ENCODE measurements at places on chromosomes 5 and 9.

DNA sequence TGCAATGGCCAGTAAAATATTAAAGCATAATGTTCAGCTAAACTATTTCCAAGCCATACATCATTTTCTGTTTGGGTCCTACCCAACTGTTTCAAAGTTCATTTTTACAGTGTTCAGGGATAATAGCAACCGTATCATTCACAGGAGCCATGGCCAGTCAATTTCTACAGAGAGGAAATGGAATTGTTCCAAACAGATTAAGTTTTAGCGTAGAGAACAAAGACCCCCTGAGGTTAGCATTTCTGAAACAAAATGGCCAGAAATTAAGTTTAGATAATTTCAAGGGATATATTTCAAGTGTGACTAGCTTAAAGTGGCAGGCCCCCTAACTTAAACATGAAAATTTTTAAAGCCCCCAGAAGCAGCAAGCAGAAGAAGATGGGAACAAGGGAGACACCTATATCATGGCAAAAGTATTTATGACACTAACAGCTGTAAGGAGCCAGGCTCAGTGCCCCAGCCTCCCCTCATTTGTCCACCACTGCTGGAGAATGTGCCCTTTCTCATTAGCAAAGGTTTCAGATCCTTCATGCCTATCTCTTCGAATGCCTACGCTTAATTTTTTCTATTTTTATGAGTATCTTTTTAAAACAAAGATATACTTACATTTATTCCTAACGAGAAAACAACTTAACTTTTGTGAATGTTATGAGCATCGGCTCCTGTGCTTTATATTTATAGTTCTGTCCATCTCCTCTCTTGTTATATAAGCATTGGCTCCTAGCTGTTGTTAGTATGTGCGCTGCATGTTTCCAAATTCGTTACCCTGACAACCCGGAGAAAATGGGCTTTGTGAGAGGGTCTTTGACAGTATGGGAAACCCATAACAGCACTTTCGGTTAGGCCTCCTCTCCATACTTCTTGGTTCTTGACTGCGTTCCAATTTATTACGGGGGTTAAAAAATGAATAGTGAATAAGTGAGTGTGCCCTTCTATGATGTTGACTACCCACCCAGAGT, 116.3 kb downstream of the MED27 start:
- DNase-seq, result no peak

DNA sequence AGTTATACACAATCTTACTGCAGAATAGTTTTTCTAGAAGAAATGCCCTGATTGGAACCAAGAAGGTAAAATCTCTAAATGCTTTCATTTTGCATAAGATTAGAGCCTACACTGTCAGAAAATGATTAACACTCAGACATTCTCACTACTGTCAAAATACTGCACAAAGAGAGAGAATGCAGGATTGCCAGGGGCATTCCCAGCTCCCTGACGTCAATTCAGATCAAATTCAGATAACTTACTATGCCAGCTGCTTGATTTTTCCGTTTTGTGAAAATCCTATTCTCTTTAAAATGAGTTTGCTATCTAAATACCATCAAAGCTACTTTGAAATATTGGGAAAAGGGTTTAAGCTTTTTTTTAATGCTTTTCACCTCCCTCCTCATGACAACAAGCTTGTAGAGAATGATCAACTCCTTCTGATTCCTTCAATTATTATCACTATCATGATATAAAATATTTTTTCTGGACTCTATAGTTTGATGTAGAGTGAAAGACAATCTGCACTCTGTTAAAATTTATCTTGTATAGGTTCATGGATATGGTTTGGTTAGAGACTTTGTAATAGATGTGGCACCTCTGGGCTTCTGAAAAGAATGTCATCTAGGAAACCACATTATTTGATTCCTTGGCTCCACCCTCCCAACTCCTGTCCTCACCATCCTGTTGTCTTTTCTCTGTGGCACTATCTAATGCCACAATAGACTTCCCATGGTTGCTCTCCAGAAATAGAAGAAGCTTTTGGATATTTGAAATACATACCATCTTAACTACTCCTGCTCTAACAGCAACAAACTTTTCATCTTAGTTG, 407.7 kb downstream of the PDE4D start:
- no peak for DNase-seq

DNA sequence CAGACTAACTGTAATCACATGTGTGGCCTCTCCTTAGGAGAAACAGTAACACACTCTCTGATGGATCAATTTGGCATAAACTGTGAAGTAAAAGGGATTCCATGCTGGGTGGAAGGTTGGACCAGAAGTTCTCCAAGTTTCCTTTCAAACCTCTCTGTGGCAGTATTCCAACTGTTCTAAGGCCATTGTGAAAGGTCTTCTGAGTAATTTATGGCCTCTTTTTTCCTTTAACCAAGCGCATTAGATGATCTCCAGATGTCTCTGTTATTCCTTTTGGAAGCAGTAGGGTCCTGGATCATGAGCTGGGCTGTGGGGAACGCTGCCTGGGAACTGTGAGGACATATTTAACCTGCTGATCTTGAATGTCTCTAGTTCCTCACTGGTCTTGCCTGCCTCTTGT, 80.6 kb upstream of the IL6ST start:
- DNase-seq, result no peak

- DNase-seq, result no peak
Observed at GRCh38 chr9:86112057-86112456, 12.7 kb upstream of the GOLM1 start.

DNA sequence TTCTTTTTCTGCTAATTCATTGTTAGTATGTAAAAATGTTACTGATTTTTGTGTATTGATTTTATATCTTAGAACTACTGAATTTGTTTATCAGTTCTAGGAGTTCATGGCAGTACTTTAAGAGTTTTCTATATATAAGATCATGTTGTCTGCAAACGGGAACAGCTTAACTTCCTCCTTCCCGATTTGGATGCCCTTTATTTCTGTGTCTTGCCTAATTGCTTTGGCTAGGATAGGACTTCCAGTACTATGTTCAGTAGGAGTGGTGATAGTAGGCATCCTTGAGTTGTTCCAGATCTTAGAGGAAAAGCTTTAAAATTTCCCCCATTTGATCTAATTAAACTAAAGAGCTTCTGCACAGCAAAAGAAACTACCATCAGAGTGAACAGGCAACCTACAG, 20.1 kb downstream of the RCL1 start:
- DNase-seq, result peak; percentile 44

- no peak for DNase-seq
Observed at GRCh38 chr9:121763561-121764370, 112.3 kb downstream of the DAB2IP start.

GRCh38 chr5:169599451-169599850, 15.9 kb downstream of the SPDL1 start:
- no peak for DNase-seq

DNA sequence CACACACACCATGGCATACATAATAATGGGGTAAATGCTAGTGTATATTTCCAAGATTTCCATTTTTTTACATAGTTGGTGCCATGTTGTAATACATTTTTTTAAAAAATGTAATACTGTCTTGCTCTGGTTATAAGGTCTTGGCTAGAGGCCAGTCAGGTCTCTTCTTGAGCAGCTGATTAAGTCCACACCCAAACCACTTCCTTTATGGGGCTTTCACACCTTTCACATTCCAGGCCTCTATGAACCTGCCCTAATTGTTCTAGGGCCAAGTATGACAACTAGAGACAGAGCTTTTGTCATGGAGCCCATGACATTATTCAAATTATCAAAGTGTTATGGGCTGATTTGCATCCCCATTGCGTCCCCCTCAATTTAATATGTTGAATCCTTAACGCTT, 495.6 kb upstream of the CTNND2 start:
- DNase-seq, result no peak

DNA sequence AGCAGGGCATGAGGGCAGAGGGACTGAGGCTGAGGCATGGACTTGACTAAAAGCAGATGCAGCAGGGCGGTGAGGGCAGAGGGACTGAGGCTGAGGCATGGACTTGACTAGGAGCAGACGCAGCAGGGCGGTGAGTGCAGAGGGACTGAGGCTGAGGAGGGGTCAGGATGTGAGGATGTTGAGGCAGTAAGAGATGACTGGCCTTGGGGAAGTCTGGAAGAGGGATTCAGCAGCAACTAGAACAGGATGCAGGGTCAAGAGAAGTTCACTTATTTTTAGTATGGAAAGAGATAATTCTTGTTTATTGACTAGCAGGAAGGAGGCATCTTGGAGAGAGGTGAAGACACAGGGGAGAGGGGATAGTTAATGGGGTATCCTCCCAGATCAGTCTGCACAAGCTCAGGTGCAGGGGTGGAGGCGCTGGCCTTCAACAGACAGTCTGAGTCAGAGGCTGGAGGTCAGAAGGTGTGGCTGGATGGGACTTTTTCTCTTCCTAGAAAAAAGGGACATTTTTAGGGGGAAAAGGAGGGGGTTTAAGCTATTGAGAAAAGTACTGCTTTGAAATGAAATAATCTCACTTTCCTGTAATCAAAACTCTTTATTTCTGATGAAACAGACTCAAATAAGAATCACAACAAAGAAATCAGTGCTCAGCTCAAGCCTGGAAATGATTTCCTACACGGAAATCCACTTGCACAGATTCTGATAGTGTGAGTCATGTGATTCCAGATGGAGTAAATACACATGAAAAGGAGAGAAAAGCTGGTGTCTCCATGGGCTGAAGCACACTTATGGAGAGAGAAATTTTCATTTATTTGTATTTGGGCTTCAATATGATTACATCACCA, 130.9 kb downstream of the PALM2AKAP2 start:
- no peak for DNase-seq

DNA sequence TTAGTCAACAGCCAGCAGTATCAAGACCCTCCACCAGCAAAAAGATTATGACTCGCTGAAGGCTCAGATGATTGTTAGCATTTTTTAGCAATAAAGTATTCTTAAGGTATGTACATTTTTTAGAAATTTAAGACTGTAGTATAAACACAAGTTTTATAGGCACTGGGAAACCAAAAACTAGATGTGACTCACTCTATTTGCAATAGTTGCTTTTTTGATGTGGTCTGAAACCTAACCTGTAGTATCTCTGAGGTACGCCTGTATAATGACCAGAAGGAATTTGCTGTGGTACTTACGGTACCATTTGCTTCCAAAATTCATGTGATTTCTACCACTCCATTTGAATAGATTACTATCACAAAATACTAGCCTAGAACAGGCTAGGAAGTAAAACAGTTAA, 60.8 kb downstream of the WDR41 start:
- DNase-seq, result no peak

GRCh38 chr9:89887286-89887685, 282.5 kb downstream of the GADD45G start:
- no peak for DNase-seq

- DNase-seq, result no peak
Observed at GRCh38 chr5:174827558-174827957, 103.2 kb downstream of the MSX2 start.

DNA sequence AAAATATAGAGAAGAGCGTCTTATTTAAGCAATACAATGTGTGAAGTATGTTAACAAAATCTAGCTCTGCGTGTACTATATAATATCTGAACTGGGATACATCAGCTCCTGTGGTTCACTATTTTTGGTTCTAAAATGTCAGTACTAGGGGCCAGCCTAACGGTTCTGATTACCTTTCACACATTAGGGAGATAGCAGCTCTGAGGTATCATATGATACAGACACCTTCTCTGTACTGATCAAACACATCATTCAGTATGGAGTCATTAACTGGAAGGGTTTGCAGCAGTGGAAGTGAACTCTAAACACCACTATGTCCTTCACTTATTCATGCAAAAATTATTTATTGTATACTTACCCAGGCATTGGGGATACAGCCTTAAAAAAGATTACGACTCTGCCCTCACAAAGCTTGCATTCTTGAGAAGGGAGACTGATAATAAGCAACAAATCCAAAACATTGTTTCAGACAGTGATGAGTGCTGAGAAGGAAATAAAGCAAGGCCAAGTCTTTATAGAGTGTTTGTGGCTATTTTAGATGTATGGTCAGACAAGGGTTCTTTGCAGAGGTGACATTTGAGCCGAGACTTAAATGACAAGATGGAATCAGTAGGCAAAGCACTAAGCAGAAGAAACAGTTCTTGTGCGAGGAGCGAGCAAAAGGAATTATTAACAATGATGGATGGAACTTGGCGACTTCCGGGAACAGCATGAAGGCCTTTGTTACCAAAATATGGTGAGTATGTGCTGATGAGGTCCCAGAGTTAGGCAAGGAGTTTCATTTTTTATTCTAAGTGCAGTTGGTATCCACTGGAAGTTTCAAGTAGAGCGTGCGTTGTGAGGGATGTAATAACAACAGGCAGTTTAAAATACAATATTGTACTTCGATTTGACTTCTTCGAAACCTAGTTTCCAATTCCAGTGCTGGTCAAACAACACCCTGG, 1.8 kb upstream of the LNPEP start:
- no peak for DNase-seq

GRCh38 chr9:133144904-133145851, 18.5 kb downstream of the GBGT1 start:
- DNase-seq, result no peak

DNA sequence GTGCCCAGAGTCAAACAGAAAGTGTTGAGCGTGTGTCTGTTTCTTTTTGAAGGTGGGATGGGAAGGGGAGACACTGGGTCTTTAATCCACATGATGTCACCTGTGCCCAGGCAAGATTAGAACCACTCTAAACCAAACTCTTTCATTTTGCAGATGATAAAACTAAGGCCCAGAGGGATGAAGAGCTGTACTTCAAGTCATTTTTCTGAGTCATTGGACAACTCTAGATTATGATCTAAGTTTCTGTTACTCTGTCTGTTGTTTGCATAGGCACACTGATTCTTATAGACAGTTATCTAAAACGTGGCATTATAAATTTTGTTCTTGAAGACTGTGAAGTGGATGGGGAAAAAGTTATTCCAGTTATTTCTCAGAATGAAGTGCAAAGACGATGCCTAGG, 48.8 kb downstream of the MAST4 start:
- DNase-seq, result no peak

DNA sequence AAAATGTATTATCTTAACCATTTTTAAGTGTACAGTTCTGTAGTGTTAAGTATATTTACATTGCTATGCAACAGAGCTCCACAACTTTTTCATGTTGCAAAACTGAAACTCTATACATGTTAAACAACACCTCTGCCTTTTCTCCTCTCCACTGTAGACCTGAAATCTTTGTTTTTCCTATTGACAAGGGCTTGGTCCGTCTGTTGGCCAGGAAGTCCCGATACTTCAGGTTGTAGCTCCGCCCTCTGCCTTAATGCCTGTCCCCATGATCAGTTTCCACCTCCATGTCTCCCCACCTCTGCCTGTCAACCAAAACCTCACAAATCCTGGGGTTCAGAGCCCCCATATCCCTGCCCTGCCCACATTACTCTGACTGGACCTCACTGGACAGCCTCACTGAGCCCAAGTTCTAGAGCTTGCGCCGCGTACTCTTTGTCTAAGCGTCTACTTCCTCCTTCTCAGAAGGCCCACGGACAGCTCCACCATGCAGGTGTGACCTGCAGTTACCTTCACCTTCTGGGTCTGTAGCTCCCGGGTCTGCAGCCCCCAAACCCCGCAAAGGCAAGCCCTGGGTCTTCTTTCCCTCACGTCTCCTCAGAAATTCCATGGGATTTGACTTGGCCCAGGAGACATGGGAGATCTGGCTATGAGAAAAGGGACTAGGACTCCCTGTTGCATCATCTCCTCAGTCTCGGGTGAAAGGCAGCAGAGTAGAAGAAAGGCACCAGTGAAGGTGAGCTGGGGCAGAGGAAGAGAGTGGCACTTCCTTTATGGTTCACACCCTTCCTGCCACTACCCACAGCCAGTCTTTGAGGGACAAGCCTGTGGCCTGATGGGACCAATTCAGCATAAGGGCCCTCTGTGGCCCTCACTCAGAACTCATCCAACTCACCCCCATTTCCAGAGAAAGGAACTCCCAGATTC, 8.0 kb downstream of the GLIPR2 start:
- no peak for DNase-seq

All from inflammatory macrophage treated with lipopolysaccharide for 1 hour (primary cell).